K562 (cell line): ENCODE measurements at places on chromosomes 5 and 9. TPM values are rescaled to one million over a fixed set of nuclear protein-coding genes. Genes with fewer than 3 reads are reported as not detected.
A peak's percentile ranks its signal among the peaks of the same experiment; 100 is the strongest.

Gene RALGDS
- 28.6 and 37.3 TPM in 2 replicates for total RNA-seq

Gene CCNI2
- total RNA-seq, result 0.18 TPM in 1 of 2 replicates, not detected in the other

Gene SMIM15
- 86.7 and 94.5 TPM in 2 replicates for total RNA-seq

Gene DNM1
- 20.7 and 23.1 TPM in 2 replicates for total RNA-seq

Gene C5orf52
- not detected in 2 replicates for total RNA-seq

Gene GPX8
- 0.62 and 0.69 TPM in 2 replicates for total RNA-seq

Gene DDX31
- total RNA-seq, result 23.9 and 26.4 TPM in 2 replicates

Gene ENC1
- 2.5 and 2.6 TPM in 2 replicates for total RNA-seq

Gene SMIM33
- total RNA-seq, result not detected in 2 replicates

Gene NCS1
- total RNA-seq, result 22.8 and 25.0 TPM in 2 replicates

Gene PCDHAC2
- not detected in 2 replicates for total RNA-seq

Gene OSMR
- 0.92 and 1.2 TPM in 2 replicates for total RNA-seq

Gene TLR4
- total RNA-seq, result 0.02 and 0.04 TPM in 2 replicates

GRCh38 chr9:128406848-128407391 lies 13.7 kb upstream of the CERCAM start:
- no peak for DNase-seq

GRCh38 chr5:155783791-155784190 lies 543.2 kb upstream of the SGCD start:
- DNase-seq, result no peak

GRCh38 chr5:13478831-13479465 lies 465.5 kb downstream of the DNAH5 start:
- DNase-seq, result peak; percentile 11

DNA sequence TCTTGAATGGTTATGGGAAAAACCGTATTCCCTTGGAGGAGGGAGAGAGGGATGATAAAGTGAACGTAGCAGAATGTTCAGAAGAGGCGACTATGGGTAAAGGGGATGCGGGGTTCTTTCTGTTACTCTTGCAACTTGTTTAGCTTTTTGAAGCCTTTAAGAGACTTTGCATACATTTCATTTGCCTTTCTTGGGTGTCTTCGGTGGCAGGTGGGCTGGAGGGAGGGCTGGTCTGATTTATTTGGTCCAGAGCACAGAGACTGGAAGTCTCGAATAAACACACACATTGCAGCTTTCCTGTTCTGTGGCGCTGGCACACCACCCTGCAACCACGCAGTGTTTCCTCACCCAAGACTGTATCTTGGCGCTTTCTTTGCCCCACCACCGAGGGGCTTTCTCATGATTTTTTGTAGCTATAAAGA lies 23.2 kb downstream of the TTF1 start:
- no peak for DNase-seq

DNA sequence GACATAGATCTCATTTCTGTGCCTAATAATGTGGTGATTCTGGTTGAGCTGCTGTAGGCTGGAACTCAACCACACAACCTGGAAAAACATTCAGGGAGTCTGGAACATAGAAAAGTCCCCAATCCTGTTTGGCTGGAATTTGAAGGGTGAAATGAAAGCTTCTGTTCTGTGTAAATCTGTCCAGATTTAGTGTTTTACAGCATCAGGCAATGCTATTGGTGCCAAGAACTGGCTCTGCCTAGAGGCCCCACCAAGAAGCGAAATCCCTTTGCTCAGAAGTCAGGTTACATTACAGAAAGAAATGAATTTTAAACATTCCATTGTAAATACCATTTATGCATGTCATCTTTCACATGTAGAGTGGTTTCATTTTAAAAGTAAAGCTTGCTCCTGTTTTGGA lies 56.3 kb downstream of the TMEM174 start:
- no peak for DNase-seq

DNA sequence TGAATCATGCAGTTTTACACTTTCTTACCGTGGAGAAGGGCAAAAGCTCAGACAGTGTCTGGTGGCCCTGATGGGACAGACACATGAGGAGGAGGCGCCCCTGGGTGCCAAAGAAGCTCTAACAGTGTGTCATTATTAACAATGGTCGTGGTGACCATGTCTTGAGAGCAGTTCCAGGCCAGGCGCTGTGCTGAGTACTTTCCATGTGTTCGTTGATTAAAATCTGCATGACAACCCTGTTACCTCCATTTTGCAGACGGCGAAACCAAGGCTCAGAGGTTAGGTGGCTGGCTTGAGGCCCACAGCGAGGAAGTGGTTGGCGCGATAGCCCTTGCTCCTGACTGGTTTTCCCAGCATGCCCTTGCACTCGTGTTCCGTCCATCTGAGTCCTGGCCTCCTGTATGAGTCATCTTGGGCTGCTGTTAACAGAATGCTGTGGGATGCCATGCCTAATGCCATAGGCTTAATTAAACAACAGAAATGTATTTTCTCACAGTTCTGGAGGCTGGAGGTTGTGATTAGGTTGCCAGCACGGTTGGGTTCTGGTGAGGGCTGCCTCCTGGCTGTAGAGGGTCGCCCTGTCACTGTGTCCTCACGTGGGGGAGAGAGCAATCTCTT lies 92.0 kb downstream of the AMBP start:
- no peak for DNase-seq

DNA sequence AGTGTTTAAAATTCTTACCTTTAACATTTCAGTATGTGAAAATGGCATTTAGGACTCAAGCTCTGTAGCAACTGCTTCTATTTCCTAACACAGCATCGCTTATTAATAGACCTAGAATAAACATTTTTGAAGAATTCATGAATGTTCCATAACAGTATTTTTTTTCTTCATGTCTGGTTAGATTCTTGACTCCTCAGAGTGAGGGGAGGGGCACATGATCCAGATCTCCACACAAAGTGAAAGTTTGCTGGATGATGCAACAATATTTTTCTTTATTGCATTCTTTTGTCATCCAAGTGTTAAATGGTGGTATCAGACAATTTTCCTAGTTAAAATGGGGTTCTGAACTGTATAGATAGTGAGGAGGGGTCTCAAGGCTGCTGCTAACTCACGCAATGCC lies 130.8 kb upstream of the MAN2A1 start:
- DNase-seq, result no peak

DNA sequence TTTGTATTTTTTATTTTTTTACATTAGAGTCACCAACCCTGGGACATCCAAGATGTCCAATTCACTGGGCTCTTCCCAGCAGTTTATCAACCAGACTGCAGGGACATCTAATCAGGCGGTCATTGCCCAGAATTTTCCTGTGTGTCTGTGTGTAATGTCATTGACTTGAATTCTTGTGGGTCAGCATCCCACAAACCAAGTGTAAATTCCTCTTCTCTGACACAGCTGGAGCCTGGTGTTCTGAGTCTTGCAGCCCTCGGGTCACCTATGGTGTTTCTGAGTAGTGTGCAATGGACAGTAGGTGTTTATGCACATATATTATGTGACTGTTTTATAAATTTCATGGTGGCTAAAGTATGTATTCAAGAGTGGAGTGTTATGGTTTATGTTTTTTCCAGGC lies 815.7 kb downstream of the SEMA5A start:
- no peak for DNase-seq

DNA sequence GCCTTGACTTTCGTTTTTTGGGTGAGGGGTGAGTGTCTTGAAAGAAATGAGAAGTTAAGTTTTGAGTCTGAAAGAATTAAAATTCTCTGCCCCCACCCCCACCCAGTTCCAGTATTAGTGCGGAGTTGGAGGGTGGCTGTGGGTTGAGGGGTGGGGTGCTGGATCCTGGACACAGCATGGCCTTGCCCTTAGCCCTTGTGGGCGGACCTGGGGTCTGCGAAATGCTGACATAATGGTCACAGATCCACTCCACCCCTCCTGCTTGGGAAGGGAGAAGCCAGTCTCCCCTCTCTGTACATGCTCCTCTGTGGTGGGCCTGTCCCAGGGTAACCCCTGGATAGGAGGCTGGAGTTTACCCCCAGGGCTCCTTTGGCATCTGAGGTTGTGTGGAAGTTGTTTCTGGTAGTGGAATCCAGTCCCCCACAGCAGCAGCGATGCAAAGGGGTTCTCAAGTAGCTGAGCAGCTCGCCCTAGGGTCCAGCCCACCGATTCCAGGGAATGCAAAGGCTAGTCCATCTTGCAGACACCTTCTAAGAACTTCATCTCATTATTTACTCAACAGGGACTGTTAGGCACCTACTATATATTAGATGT lies 42.8 kb upstream of the TCF7 start:
- no peak for DNase-seq

- no peak for DNase-seq
Observed at GRCh38 chr9:136597141-136597885, 51.5 kb upstream of the NOTCH1 start.

DNA sequence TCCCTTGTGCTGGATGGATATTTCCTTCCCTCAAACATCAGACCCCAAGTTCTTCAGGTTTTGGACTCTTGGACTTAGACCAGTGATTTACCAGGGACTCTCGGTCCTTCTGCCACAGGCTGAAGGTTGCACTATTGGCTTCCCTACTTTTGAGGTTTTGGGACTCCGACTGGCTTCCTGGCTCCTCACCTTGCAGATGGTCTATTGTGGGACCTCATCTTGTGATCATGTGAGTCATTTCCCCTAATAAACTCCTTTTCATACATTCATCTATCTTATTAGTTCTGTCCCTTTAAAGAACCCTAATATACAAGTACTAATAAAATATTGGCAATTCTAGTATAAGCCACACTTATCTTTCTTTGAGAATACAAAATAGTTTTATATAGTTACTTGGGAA lies 1078.9 kb downstream of the CDH12 start:
- DNase-seq, result no peak

DNA sequence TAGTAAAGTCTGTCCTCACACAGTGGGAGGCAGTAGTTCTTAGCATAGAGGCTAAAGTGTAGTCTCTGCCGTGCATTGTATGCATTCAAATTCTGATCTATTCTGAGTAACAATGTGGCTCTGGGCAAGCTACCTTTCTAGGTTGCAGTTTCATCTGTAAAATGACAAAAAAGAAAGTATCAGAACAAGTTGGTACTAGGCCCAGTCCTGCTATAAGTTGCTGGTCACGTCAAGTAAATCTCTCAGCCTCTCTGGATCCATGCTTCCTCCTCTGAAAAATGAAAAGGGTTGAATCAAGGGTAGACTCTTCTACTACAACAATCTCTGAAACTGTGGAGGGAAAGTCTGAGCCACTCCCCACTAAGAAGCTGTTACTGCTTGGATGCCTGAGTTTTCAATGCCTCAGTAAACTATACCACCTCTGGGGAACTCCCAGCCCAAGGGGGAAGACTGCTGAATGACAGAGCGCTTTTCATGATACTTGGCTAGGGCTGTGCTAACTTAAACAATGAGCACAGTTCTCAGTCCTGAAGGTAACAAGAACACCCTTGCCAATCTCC lies 34.5 kb upstream of the SPARC start:
- DNase-seq, result no peak

DNA sequence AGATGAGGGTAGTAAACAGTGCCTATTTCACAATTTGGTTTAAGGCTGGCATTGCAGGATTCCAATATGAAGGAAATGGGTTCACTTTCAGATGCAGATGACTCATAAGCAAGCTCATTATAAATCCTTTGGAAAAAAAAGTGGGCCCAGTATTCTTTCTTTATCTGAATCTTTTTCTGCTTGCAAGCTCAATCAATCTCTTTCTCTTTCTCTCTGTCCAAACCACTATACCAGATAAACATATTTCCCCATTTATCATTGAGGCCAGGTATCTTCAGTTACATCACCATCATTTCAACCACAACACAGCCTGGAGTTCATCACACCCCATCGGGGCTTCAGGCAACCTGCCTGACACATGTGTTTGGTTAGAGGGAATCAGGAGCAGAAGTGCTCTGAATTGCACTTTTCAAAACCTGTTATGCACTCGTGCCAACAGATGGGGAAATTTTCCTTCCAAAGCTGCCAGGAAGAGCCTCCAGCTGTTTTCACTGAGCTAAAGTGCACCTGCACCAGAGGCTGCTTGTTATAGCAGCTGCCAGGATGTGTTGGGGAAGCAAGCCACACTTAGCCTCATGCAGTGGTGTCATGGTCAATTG lies 30.0 kb upstream of the MAMDC2 start:
- no peak for DNase-seq

DNA sequence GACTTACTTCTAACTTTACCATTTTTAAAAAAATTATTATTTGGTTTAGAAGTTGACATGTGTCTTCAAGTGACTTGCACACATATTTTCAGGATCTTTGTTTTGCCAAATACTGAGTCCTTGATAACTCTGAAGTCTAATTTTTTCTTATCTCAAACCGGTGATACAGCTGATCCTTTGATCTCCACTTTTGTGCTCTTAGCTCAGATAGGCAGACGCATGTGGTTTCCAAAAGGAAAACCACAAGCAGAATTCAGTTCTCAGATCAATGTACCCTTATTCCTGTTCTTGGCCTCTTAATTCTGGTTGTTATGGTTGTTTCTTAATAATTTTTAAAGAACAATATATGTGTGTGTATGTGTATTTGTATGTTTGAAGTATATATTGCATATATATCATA lies 238.3 kb upstream of the EDIL3 start:
- DNase-seq, result no peak

GRCh38 chr5:175460552-175460951 lies 16.6 kb upstream of the DRD1 start:
- DNase-seq, result no peak

DNA sequence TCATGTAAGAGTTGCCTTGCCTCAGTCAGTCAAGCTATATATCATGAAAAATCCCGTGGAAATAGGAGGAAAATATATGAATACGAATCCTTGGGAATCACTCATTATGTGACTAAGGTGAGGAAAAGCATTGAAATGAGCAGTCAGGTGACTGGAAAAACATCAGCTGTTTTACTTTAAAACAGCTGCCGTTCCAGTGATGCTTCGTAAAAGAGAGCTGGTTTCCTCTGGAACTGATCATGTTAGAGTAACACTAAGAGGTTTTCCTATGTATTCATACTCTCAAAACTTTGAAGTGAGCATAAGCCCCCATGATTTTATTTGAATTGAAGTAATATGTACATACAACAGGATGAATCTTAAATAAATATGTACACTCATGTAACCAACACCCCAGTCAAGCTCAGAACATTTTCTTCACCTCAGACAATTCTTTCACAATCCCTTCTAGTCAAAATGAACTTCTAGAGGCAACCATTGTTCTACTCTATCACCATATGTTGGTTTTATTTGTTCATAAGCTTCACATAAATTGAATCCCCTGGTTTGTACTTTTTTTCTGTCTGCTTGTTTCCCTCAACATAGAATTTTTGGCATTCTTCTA lies 107.7 kb downstream of the SLC25A46 start:
- DNase-seq, result no peak

DNA sequence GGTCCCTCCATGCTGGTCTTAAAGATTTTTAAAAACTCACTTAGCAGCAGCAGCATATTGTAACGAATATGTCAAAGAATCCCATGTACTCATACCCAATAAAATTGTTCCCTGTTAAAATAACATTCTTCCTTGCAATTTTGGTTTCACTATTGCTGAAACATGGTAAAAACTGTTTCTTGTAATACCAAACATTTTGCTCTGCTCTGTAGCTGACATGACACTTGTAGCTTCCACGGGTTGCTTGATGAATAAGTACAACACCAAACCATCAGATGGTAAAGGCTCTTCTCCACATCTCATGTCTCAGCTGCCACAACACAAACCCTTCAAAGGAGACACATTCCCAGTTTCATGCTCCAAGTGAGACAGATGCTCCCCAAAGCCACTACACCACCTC lies 180.7 kb upstream of the PTGER4 start:
- DNase-seq, result no peak
